ENCODE measurements at places on chromosomes 6 and 20.

DNA sequence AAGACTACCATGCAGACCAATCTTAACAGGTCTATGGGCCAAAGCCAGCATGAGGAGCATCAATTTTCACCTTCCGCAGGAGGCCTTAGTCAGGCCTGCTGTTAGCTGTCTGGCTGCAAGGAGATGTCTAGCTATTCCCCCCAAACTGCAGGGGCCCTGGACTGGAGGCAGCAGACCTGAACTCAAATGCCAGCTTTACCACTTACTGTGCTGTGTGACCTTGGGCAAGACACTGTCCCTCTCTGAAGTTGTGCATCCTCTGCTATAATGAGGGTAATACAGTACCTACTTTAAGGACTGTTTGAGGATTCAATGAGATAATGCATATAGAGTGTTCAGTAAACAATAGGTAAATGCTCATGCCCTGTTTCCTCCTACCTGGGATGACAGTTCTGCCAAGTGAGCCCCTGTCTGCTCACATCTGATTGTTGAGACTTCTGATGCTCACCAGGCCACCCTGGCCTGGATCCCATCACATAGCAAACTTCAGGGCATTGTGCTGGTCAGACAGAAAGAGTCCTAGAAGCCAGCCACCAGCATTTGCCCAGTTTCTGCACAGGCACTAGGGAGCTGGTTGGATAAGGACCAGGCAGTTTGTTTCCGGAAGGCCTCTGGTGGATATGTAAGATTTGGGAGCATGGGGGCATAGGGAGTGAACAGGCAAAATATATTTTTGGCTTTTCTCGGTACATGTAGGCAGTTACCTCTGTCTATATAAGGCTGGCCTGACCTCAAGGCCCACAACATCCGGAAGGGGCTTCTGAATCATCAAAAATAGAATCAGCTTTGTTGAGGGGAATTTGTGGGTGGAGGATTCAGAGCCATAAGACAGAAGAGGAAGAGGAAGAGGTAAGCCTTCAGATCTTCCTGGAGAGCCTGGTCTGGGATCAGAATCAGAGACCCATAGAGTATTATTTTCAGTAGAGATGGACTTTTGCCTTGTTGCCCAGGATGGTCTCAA lies 2.3 kb upstream of the OCSTAMP start:
- DNase-seq: no peak

- DNase-seq: no peak
Measured at GRCh38 chr6:36116943-36117342, 13.4 kb upstream of the MAPK13 start.

DNA sequence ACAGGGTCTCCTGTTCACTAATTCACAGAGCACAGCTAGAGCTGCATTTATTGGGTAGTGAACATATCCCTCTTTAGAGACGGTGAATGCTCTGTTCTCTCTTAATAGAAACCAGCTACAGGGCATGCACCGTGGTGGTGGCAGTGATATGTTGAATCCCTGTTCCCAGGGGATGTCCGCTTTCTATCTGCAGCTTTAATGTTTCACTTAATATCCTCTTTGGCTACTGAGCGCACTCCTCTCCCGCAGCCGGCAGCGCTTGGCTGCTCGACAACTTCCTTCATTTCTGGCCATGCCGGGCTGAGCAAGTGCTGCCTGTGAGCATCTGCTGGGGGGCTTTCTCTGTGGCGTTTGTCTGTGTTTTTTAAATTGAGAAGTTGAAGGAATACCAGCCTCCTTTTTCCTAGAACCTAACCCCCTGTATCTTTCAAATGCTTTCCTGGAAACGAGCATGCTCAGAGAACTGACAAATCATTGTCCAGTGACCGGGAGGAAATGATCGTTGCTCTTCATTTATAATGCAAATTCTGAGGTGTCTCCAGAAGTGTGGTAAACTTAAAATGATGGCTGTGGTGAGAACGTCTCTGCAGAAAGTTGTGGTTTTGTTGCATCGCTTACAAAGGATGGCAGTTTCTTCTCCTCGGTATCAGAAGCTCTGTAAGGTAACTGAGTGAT lies 297.9 kb downstream of the UTRN start:
- DNase-seq: no peak

- peak; percentile 71 for DNase-seq
Measured at GRCh38 chr6:137827411-137827940, 39.6 kb upstream of the TNFAIP3 start.

- DNase-seq: no peak
Measured at GRCh38 chr20:57539889-57540288, 14.9 kb upstream of the CTCFL start.

- no peak for DNase-seq
Measured at GRCh38 chr6:116872771-116873170, 4.3 kb upstream of the RFX6 start.

DNA sequence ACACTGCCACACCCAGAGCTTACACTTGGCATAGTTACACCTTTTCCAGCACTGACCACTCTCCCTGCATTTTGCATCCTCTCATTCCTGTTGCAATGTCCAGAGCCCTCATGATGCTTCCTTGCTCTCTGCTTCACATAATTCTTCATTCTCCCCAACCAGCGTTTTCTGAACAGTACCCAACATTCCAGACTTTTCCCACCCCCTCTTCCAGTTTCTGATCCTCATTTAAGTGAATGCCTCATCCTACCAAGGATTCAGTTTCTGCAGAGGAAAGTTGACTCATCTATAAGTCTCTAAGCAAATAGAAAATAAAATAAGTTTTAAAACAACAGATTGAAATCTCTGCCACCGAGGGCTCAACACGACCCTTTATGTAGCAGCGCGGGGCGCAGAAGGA lies 321.3 kb upstream of the TCF21 start:
- DNase-seq: no peak

- DNase-seq: no peak
Measured at GRCh38 chr6:29520232-29520631, 32.5 kb upstream of the MAS1L start.

GRCh38 chr20:47019121-47019824 lies 124.6 kb downstream of the EYA2 start:
- DNase-seq: no peak

DNA sequence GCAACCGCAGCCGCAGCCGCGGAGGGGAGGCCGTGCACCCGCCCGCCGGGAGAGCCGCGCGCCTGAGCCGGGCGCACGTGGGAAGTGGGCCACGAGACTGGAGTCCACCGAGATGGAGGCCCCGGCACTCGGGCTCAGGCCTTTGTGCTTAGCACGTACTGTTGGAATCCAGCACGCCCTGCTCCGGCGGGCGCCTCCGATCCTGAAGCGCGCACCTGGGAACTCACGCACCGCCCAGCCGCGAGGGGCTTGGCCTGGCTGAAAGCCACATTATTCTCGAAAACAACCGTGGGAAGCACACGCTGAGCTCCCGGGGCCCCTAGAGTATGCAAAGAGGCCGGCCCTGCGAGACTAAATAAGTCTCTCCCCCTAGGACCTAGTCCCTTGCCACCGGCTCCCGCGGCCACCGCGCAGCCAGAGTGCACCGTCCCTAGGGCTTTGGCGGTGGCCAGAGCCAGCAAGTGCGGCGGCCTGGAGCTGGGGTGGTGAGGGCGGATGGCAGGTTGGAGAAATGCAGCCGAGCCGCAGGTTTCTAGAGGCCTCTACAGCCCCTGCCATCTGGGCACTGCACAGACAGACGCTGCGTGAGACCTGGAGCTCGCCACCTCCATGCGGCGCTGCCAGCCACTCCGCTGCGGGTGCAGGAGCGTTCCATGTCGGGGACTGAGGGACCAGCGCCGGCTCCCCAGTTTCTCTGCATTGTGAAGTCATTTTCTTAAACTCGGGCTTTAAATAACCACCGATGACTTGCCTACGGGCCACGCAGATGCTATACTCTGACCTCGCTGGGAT lies 42.0 kb upstream of the LY86 start:
- peak; percentile 19 for DNase-seq

GRCh38 chr20:49610691-49611538 lies 43.0 kb upstream of the PTGIS start:
- DNase-seq: peak; percentile 54

GRCh38 chr6:161676586-161676985 lies 402.7 kb upstream of the AGPAT4 start:
- DNase-seq: no peak

- DNase-seq: no peak
Measured at GRCh38 chr6:2274981-2275891, 29.8 kb upstream of the GMDS start.

GRCh38 chr6:41578217-41579087 lies 32.3 kb downstream of the FOXP4 start:
- DNase-seq: no peak

GRCh38 chr20:62958388-62959100 lies 6.0 kb downstream of the SLC17A9 start:
- DNase-seq: no peak

- DNase-seq: peak; percentile 61
Measured at GRCh38 chr20:21665687-21666446, 39.6 kb upstream of the PAX1 start.

GRCh38 chr20:17558154-17558940 lies 11.5 kb upstream of the DSTN start:
- DNase-seq: peak; percentile 88

DNA sequence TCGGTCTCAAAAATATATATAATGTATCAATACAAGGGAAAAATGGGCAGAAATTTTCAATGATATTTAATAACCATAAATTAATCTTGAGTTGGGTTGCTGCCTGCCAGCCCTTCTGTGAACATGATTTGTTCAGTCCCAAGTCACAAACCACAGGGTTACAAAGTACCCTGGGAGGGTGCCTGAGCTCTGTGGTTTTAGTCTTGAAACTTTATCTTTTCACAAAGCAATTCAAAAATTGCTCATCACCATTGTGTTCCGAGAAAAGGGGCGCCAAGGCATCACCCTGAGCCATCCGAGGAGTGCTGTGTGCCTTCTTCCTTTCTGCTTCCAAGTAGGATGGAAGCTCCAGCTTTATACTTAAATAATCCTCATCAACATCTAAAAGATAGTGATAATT lies 141.6 kb upstream of the AKAP12 start:
- no peak for DNase-seq

DNA sequence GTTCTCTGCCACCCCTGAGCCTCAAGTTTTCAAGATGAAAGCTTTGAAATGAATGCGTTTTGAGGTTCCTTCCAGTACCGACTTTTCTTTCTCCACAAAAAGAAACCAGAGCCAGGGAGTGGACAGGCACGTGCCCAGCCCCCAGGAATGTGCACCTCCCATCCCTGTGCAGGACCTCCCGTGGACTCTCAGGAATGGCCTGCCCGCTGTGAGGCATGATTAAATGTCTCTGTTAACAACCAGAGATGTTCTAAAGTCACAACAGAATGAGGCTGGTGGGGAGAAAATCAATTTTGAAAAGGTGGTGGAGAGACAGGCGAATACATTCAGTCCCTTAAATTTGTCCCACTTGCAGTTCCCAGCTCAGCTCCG lies 1.5 kb downstream of the TGM3 start:
- no peak for DNase-seq

GRCh38 chr6:33172688-33173534 lies 19.4 kb downstream of the COL11A2 start:
- DNase-seq: peak; percentile 29

GRCh38 chr6:34571388-34571787 lies 15.3 kb upstream of the SPDEF start:
- DNase-seq: no peak

DNA sequence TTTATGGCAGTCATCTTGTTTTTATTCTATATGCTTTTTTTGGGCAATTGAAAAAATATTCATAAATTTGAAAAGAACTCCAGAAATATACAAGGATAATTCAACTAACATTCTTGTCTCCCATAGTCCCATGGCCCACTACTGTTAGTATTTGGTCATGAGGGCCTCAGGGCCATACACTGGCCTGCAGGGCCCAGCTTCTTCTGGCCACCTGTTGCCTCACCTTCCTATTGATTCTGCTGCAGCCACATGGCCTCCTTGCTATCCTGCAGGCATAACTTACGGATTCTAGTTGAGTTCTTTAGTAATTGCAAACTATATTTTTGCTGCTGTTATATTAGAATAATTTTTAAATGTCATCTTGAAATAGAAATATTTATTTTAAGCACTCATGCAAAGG lies 72.6 kb downstream of the SCAND1 start:
- no peak for DNase-seq

Data from mammary epithelial cell (primary cell).